HEK293T (cell line): ENCODE measurements at places on chromosomes 13 and 19.

GRCh38 chr13:43512221-43512620 lies 274.6 kb downstream of the ENOX1 start:
- DNase-seq: no peak

DNA sequence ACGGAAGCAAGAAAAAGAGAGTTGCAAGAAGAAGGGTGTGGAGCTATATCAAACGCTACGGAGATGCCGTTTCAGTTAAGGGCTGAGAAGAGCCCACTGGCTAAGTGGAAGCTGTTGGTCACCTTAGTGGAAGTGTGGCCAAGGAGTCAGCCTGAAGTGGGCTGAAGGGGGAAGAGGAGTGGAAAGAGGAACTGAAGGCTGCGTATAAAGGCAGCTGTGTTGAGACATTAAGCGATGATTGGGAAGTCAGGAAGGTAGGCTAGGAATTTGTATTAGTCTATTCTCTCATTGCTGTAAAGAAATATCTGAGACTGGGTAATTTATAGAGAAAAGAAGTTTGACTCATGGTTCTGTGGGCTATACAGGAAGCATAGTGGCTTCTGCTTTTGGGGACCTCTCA lies 14.1 kb upstream of the FRY start:
- no peak for DNase-seq

DNA sequence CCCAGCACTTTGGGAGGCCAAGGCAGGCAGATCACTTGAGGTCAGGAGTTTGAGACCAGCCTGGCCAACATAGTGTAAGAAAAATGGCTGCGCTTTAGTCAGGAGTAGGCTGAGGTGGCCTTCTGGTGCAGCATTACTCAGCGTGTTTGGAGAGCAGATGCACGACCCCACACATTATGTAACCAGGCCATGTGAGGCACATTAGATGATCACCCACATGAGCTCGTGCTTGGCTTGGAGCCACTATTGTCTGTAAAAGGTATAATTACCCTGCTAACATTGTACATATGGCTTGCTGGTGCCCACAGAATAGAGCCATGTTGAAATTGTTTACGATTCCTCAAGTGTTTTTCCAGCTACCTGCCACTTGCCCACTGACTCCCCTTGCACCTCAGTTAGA lies 24.0 kb upstream of the SCEL start:
- no peak for DNase-seq

DNA sequence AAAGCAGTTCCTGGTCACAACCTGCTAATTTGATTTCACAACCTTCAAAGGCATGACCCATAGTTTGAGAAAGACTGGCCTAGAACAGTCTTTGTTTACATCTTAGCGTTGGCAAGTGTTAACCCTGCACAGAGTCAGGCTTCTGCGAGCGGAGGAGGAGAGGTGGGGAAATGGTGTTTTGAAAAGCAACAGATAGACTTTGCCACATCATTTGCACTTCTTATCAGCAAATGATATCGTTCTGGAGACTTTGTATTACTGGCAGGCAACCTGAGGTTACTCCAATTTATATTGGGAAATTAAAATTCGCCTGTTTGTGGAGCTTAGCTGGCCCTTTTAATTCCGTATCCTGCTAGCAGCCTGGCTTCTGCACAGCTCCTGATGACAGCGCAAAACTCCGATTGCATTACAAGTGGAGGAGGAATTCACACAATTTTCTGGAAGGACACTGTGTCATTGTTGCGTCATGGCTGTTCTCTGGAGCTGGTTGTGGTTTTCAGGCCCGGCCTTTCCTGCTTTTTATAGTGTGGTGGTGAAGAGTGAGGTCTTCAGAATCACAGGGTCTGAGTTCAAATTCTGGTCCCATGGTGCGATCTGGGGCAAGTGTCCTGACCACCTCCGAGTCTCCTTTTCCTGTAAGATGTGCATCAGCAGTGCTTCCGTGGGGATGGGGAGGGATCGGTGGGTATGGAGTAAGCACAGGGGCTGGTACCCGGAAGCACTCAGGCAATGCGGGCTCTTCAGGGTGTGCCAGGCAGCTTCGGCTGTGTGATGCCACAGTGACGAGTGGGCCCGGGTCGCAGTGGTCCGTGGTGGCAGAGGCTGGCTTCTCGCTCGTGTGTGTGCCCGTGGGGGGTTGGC lies 49.1 kb upstream of the EHD2 start:
- DNase-seq: no peak

GRCh38 chr19:56987184-56987583 lies 132.6 kb upstream of the USP29 start:
- DNase-seq: no peak

GRCh38 chr19:42161616-42162263 lies 29.5 kb upstream of the POU2F2 start:
- no peak for DNase-seq

GRCh38 chr19:41934849-41935374 lies 6.7 kb upstream of the ERFL start:
- peak; percentile 79 for DNase-seq

DNA sequence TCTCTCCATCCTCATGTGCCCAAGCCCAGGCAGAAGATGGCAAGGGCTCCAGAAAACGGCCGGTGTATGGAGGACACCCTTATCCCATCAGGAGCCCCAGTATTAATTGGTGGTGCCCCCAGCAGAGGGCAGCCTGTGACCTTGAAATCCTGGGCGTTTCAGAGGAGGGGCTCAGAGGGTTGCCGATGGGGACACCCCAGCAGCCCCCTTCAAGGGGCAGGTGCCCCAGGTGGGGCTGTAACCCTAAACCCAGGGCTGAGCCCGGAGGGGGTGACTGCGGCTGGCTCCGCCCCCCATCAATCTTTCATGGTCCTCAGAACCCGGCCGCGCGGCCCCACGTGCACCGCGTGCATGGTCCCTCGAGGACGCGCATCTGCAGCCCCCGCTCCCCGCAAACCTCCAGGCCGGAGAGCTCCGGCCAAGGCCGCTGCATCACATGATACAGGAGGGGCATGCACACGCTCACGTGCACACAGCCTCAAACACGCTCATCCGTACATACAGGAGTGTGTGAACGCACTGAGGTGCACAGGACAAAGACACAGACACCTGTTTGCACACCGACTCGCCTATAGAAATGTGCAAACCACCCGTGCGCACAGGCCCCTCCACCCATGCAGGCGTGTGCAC lies 949 bp downstream of the RAB3A start:
- DNase-seq: no peak

- peak; percentile 26 for DNase-seq
These were observed 27.3 kb downstream of the PNPLA6 start for GRCh38 chr19:7562646-7563393.

GRCh38 chr13:113926951-113927660 lies 46.8 kb downstream of the C13orf46 start:
- no peak for DNase-seq

DNA sequence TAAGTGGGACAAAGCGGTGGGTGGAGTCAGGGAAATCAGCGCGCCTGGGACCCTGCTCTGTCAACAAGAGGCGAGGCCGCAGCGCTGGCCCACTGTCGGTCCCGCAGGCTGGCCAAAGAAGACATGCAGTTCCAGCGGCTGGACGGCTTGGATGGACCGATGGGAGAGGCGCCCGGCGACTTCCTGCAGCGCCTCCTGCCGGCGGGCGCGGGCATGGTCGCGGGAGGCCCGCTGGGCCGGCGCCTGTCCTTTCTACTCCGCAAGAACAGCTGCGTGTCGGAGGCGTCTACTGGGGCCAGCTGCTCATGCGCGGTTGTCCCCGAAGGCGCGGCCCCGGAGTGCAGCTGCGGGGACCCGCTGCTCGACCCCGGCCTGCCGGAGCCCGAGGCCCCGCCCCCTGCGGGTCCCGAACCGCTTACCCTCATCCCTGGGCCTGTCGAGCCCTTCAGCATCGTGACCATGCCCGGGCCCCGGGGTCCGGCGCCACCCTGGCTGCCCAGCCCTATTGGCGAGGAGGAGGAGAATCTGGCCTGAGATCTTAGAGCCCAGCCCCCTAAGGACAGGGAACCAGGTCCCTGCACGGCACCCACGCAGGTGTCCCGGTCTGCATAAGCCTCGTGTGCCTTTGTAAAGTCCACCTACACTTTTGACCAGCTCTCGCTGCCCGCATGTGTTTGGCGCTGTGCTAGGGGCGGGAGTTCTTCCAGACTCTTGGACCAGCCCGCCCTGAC lies 6.1 kb downstream of the BEST2 start:
- DNase-seq: peak; percentile 88

- no peak for DNase-seq
These were observed 225.1 kb downstream of the HS6ST3 start for GRCh38 chr13:96314974-96315373.

GRCh38 chr19:52227196-52227940 lies 37.5 kb downstream of the PPP2R1A start:
- DNase-seq: no peak

GRCh38 chr13:66462187-66462586 lies 767.9 kb downstream of the PCDH9 start:
- DNase-seq: no peak

DNA sequence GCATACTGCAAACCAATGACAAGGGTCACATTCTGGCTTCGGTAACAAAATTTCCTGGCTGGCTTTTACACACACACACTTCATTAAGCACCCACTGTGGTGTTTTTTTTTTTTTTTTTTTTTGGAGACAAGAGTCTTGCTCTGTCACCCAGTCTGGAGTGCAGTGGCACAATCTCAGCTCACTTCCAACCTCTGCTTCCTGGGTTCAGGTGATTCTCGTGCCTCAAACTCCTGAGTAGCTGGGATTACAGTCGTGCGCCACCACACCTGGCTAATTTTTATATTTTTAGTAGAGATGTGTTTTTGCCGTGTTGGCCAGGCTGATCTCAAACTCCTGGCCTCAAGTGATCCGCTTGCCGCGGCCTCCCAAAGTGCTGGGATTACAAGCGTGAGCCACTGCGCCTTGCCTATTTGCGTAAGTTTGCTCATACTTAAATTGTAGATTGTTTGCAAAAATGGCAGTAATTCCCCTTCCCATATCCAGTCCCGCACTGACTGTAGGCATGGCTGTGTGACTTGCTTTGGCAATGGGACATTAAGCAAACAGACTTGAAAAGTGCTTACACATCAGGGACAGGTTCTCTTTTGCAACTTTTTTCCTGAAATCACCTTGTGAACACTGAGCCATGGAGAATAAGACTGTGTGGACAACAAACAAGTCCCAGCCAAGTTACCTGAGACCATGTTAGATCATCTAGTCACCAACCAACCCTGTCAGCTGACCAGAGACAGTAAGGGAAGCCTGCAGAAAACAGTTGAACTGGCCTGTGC lies 42.1 kb upstream of the EBPL start:
- DNase-seq: no peak

GRCh38 chr19:3958836-3959765 lies 11.8 kb downstream of the DAPK3 start:
- no peak for DNase-seq

DNA sequence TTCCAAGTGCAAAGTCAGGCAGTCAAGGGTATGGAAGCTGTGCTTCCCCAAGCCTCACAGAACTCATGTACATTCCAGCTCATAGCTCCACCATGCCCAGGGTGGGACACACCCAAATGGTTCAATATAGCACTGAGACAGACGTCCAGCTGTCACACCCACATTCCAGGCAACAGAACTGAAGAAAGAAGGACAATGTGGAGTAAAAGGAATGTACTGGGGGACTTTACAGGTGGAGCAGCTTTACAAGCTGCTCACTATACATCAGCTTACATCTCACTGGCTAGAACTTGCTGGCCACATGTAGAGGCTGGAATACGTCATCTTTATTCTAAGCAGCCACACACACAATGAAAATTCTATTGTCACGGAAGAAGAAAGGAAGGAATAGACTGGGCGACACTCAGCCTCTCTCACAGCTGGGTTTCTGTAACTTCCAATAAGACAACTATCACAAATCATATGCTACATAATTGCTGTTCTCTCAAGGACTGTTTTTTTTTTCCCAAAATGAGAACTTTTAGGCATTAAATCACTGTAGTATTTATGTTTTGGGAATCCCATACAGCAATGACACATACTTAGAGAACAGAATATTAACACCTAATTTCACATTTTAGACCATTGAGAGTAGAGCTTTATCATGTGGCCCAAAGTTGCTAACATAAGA lies 86.1 kb downstream of the KLF12 start:
- DNase-seq: no peak

GRCh38 chr19:40613690-40614621 lies 12.8 kb downstream of the LTBP4 start:
- peak; percentile 69 for DNase-seq

- DNase-seq: no peak
These were observed 85.7 kb downstream of the LACC1 start for GRCh38 chr13:43965459-43965845.

GRCh38 chr13:95154413-95154886 lies 146.8 kb downstream of the ABCC4 start:
- DNase-seq: no peak

DNA sequence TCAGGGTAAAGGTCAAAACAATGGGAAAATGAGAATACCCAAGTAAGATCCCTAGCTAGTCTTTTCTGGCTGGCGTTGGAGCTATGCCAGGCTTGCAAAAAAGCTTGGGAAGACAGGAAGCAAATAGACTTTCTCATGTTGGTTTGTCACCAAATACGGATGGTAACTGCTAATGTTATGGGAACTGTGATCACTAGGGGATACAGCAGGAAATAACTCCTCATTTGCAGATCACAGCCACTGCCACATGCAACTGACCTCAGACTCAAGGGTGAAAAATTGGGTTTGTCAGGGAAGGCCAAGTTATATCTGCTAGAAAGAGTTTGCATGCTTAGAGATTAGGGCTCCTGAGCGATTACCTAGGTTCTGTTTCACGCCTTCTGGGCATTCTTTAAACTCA lies 162.9 kb downstream of the NHLRC3 start:
- no peak for DNase-seq

DNA sequence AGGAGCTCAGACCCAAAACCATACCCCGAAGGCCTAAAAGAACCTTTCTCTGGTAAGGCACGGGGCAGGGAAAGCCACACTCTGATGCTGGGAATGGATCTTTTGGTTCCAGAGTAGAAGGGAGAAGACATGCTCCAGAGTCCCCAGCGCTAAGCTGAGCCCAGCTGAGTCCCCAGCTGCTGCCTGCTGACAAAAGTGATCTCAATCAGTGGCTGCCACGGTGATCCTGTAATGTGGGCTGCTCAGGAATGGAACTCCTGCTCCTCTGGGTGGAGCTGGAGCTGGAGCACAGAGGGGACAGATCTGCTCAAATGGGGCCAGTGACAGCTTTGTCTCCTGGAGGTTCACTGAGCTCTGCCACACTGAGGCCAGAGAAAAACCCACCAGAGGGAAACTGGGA lies 70.5 kb downstream of the MLLT1 start:
- no peak for DNase-seq

GRCh38 chr19:12802267-12803106 lies 618 bp downstream of the THSD8 start:
- DNase-seq: no peak
